ENCODE measurements at places on chromosomes 1 and 21.

GRCh38 chr1:226637147-226637935, 88.8 kb downstream of the STUM start:
- no peak for DNase-seq

DNA sequence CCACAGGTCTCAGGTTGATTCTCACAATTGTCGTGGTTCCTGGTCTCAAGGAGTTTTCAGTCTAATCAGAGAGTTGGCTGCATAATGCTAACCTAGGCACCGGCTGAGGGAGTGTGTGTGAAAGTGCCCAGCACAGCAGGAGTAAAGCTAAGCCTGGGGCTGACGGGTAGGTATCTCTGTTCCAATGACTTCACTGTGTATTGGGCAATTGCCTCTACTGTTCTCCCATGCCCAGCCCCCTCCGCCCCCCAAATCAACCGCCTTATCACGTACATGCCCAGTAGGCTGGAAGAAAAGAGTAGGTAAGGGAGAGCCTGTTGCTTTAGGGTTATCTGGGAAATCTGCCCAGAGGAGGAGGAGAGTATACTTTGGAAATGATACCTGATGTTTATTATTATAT, 54.7 kb downstream of the MRPS6 start:
- DNase-seq: no peak

- no peak for DNase-seq
Observed at GRCh38 chr1:45619149-45619921, 4.5 kb downstream of the CCDC17 start.

- DNase-seq: no peak
Observed at GRCh38 chr1:211135342-211135950, 1.5 kb upstream of the KCNH1 start.

DNA sequence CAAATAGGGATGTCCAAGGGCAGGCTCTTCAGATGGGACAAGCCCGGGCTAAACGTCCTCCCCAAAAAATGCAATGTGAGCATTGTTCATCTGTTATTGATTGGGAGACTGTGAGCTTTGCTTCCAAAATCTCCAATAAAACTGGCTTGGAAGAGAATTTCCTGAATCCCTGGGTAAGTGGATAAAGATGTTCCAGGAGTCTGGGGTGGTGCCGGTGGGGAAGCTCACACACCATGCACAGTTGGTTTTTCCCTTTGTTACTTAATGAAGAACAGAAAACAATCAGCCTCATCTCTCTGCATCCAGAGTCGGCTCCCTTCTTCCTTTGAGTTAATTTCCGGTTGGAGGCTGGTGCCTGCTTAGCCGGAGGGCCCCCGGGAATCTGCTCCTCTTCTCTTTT, 72.1 kb upstream of the ZBTB40 start:
- no peak for DNase-seq
